ENCODE measurements at places on chromosomes 5 and 9.

DNA sequence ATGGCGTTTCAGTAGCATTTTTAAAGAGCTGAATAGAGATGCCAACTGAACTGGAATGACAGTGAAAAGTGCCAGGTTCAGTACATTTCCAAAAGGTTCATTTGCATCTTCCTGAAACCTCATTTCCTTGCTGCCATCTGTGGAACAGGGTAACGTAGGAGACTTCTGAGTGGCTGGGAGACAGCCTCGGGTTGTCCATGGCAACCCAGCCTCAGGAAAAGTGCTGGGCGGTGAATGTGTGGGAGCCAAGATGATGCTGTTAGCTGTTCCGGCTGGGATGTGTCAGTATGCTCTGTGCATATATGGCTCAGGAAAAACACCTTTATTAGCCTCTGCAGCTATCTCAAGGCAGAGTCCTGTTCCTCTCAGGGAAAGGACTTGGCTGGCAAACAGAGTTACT, 87.5 kb downstream of the KLHL3 start:
- no peak for DNase-seq

DNA sequence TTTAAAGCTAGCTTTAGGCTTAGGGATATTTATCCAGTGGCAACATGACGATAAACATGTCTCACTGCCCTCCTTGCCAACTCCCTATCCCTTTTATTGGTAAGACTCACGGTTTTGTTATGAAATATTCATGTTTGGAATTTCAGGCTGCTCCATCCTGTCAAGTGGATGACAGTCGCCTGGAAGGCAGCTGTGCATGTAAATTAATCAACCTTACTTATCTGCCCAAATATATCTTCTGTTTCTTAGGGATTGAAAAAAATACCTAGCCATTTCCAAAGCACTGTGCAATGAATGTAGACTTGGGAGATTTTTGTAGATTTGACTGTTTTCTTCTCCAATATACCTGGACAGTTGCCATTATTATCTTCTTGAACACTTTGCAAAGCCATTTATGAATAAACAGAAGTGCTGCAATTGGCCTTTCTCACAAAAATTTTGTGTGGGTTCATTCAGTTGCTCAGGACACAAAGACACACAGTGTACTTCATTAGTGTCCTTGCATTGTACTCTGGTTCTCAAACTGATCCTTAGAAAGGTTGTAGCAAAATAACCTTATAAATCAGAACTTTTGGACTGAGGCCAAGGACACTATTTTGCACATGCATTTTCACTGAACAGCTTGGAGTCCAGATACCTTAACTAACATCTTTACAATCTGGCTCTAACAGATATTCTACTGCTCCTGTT, 889.4 kb upstream of the SEMA6A start:
- DNase-seq = no peak

DNA sequence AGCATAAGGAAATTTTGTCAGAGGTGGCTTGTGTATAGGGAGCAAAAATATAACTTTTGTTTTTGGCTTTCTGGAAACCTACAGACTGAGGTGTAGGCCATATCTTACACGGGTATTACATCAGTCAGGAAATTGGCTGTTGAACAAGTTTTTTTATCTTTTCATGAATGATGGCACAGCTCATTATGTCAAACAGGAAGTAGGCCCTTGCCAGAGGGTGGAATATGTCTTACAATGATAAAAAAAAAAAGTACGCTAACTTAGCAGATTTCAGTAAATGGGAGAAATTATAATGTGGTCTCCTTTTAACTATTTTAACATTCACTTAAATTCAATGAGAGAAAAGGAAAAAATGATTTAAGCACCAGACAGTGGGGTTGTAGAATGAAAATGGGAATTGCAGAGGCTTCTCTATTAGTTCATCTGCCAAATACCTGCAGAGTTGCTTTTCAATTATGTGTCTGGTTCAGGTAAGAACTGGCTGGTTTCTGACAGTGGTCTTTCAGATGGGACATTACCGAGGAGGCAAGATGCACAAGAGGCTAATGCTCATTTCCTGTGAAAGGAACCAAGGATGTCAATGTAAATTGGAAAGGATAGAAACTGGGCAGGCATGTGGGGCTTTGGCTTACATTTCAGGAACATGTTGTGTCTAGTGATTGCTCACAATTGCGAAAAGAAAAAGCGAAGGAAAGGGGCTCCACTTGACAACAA, 169.9 kb downstream of the NNT start:
- no peak for DNase-seq

DNA sequence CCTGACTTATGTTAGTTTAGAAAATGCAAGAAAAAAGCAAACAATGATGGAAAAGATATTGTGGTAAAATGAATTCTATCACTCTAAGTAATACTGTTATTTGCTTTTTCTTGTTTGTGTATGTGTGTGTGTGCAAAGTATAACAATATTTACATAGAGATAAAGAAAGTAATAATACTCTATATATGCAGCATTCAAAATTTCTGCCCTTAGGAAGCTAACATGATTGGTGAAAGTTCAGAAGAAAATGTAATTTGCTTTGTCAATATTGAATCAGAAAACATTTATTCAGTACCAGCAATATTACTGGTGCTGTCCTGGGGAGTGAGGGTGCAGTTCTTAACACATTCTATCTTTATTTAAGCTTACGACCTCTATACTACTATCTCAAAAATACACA, 12.9 kb upstream of the PRDM9 start:
- DNase-seq = peak; percentile 28

- no peak for DNase-seq
Observed at GRCh38 chr5:96720408-96720807, 58.2 kb downstream of the CAST start.

GRCh38 chr5:98638111-98638510, 135.4 kb upstream of the RGMB start:
- DNase-seq = no peak

DNA sequence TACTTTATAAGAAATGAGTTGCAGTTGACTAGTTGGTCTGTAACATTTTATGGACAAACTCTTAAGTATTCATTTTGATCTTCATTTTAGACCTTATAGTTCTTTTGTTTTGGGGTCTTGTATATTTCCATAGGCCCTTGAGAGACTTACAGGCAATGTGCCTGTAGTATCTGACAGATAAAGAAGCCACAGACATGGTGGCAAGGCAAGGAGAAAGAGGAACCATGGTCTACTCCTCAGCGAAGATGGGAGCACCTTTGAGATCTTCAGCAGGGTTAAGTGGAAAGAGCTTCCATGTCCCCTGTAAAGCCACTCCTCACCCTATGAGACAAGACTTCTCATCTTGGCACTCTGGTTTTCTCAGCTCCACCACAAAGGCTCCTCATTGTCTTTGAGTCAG, 56.4 kb downstream of the SH3TC2 start:
- no peak for DNase-seq

DNA sequence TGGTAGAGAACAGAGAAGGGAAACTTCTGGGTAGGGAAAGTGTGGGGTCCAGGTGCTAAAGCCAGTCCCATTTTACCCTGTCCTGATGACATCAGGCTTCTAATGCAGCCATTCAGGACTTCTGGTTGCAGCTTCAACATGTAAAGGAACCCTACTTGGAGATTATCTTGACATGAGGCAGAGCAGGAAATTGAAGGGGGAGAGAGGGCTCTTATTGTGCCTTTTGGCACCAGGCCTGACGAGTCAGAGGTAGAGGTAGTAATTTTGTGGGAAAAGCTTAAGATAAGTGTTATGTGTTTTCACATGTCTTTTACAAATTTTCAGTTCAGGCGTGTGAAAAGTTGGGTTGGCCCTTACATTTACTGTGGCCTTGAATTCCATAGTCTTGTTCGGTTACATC, 102.4 kb upstream of the APC start:
- no peak for DNase-seq

DNA sequence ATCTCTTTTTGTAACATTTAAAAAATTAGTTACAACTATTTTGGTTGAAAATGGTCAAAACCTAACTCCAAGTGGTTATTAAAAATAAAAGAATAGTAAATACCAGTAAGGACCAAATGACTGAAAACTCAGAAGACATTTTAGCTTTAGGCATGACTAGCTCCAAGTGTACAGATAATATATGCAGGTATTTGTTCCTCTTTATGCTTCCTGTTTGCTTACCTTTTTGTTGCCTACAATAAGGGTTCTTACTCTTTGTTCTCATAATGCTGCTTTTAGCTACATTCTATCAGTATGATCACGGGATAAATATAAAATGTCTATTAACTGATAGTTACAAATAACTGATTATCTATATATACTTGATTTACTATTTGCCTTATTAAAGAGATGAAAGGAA, 259.6 kb downstream of the CDH12 start:
- DNase-seq = no peak

- no peak for DNase-seq
Observed at GRCh38 chr9:123940721-123941523, 11.0 kb upstream of the DENND1A start.

- DNase-seq = no peak
Observed at GRCh38 chr5:116671211-116671736, 96.7 kb upstream of the SEMA6A start.

DNA sequence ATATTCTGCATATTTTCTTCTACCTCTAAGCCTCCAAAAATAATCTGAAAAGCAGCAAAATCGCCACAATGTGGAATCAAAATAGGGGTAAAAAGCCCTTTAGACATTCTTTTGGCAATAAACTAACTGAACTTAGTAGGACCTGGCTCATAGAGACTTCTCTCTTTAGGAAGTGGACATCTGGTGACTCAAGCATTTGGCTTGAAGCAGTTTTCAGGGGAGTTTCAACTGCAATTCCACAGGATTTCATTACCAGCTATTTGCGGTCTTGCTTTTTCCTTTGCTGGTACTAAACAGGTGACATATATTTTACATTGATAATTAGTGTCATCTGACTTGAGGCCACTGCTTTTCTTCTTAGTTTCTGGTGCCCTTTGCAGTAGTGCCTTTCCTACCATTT, 173.2 kb upstream of the FBN2 start:
- DNase-seq = no peak

DNA sequence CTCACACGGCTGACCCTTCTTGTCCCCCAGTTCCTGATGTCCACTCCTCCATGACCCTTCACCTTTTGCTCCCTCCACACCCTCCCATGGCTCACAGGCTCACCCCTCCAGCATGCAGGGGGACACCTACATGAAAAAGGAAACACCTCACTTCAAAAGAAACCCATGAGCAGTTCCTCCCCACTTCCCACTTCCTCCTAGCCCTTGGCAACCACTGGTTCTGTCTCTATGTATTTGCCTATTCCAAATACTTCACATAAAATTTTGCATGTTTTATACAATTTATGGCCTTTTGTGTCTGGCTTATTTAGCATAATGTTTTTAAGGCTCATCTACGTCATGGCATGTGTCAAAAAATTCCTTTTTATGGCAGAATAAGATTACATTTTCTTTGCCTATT, 100.2 kb upstream of the S1PR3 start:
- no peak for DNase-seq

DNA sequence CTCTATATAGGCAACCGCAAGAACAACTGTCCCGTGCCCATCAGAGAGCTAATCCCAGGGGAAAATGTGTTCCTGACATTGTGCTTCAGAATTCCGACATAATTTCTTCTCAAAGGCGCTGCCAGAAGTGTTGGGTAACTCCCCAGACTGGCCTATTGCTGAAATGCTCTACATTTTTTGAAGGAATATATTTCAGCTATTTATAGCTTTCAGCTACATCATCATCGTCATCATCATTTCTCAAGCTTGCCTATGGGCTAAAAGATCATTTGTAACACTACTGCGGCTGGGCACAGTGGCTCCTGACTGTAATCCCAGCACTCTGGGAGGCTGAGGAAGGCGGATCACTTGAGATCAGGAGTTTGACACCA, 49.7 kb downstream of the MYO10 start:
- no peak for DNase-seq

GRCh38 chr5:2014058-2014610, 131.4 kb upstream of the IRX4 start:
- no peak for DNase-seq

DNA sequence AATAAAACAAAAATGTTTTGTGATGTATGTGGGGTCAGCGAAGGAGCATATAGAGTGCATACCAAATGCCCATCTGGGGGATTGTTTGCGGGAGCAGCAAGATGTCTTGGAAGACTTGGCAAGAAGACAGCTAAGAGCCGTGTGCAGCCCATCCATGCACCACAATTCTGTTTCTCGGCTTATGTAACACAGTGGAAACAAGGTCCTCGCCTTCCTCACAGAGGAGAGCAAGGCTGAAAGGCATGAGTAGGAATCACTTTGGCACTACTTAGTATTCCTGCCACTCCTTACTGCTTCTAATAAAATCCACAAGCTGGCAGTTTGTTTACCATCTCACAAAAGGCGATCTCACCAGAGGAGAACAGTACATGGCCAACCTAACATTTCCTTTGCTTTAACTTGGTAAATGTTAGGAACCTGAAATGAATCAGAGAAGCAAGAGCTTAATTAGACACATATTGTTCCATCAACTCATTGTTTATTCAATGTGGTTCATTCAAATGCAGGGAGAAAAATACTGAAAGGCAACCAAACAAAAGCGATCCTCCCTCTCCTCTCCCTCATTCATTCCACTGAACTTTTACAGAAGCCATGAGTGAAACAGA, 648.1 kb downstream of the ACTL7B start:
- no peak for DNase-seq

- DNase-seq = no peak
Observed at GRCh38 chr5:35342664-35343063, 112.4 kb upstream of the PRLR start.

DNA sequence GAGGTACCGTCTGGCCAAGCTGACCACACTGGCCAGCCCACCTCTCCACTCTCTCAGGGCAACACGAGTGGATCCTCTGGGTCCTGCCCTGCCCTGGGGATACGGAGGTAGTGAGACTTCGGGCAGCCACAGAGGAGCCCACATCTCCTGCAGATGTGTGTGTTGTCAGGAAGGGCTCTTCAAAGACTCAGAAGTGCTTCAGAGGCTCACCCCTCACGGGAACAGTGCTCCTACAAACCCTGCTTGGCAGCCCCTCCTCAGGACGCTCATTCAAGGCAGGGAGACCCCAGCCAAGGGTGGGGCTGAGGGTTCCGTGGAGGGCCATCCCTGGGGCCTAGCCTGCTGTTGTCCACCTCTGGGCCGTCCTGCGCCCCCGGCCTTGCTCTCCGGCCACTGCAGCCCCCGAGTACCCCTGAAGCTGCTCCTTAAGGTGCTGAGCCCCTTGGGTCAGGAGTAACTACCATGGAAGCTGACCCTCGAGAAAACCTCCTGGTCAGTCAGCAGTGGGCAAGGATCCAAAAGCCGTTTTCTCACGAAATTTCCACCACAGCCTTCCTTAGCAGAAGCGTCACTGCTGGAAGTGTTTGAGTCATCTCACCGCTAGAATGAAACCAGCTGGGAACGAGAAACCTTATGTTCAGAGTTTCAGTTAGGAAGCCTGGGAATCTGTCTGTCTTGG, 23.2 kb upstream of the LRRC14B start:
- DNase-seq = no peak

DNA sequence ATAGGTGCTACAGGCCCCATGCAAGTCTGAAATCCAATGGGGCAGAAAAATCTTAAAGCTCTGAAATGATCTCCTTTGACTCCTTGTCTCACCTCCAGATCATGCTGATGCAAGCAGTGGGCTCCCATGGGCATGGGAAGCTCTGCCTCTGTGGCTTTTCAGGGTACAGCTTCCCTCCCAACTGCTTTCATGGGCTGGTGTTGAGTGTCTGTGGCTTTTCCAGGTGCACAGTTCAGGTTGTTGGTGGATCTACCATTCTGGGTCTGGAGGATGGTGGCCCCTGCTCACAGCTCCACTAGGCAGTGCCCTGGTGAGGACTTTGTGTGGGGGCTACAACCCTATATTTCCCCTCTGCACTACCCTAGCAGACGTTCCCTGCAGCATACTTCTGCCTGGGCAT, 103.5 kb downstream of the STARD4 start:
- no peak for DNase-seq

GRCh38 chr9:132647806-132648205, 22.0 kb downstream of the DDX31 start:
- DNase-seq = no peak
